ENCODE measurements at places on chromosomes 16 and 17.

GRCh38 chr17:28810437-28810836, 32.2 kb downstream of the FAM222B start:
- ATAC-seq, result no peak

GRCh38 chr16:83906683-83907082, 7.8 kb downstream of the MLYCD start:
- ATAC-seq, result no peak

- peak; percentile 47 for ATAC-seq
Measured at GRCh38 chr16:70770626-70771552, 30.1 kb downstream of the VAC14 start.

DNA sequence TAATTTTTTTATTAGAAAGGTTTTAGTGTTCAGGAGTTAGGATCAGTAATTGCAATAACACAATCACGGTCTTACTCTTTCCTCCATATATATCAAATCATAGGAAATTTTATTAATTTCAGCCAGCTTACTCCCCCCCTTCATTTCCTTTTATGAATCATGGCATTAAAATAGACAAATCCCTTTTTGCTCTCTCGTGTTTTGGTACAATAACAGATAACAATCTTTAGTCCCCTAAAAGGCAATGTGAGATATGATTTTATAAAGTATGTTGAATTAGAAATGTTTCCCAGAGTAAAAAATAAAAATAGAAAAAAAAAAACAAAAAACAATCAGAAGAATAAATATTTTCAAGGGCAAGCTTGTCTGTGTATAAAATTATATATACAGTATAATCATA, 42.6 kb upstream of the RHOT1 start:
- ATAC-seq, result no peak

DNA sequence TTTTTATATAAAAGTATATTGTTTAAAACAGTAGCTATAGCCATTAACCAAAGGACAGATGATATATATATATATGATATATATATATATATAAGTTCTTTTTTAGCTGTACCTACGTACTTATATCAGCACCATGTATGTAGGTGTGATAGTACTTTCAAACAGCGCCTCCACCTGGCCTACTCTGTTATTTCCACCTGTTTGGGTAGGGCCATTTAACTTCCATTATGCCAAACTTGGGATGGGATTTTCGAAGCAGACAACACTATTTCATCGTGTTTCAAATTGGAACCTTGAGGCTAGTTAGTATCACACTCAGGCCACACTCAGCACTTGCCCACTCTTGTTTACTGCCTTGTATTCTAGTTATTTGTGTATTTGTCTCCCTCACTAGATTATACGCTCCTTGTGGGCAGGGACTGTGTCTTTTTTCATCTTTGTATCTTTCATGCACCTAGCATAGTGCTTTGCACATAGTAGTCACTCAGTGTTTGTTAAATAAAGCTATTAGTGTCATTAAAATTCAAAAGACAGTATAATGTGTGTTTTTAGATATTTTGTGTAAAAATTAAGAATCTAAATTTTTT, 11.8 kb upstream of the CLTC start:
- no peak for ATAC-seq

DNA sequence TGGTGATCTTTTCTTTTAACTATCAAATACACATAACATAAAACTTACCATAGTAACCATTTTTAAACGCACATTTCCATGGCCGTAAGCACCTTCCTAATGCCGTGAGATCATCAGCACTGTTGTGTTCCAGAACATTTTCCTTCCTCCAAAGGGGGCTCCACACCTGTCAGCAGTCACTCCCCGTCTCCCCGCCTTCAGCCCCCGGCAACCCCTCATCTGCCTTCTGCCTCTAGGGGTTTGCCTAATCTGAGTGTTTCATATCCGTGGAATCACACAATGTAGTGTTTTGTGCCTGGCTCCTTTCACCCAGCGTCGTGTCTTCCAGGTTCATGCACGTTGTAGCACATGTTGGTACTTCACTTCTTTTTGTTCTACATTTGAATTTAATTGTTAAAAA, 350.1 kb upstream of the TNRC6C start:
- ATAC-seq, result no peak

GRCh38 chr17:78784352-78784751, 2.3 kb upstream of the CYTH1 start:
- no peak for ATAC-seq

DNA sequence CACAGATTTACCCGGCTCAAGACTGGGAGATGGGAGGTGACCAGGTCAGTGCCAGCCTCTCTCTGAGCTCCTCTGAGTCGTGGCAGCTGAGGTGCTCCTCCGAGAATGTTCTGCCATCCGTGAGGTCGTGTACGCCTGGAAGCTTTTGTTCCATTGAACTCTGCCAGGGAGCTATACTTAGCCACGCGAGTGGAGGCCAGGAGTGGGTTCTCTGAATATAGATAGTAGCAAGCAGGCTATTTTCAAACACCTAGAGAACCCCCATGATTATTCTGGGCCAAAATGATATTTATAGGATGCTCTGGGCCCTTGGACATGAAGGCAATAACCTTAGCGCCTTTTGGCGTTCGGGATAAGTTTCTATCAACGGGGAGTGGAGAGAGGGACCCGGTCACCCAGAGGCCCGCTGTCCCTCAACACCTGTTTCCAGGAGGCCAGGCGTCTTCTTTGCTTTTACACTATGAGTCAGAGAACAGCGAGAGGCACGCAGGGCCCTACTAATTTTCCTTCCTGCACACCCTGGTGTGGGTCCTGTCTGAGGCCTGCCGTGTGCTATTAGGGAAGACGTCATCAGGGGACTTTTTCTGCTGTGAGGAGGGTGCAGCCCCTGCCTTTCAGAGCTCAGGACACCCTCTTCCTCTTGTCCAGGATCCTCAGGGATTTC, 11.0 kb upstream of the MVD start:
- ATAC-seq, result peak; percentile 69

- peak; percentile 98 for ATAC-seq
Measured at GRCh38 chr17:48841395-48841831, 10.6 kb downstream of the CALCOCO2 start.

DNA sequence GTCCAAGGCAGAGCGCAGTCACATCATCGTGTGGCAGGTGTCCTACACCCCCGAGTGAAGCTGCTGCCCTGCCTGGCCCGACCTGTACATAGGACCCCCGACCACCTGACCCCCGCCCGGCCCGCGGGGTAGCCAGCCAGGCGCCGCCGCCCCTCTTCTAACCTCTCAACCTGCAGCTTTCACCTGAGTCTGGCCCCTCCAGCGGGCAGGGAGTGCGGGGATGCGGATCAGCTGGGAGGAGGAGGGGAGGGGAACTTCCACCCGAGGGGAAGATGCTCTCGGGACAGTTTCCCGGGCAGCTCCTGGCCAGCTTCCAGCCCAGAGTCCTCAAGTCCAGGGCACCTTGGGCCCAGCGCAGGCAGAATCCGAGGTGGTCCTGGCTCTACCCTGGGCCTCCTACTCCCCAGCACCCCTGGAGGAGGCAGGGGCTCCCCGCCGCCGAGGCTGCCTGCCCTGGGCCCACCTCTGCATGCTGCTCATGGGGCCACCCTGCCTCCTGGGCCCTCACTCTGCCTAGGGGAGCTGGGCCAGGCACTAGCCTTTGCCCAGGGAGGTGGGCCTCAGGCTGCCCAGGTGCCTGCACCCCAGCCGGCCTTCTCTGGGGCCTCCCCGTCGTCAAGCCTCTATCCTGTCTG, 2.5 kb downstream of the NME3 start:
- ATAC-seq, result no peak

- no peak for ATAC-seq
Measured at GRCh38 chr17:16484445-16485175, 7.4 kb downstream of the LRRC75A start.

DNA sequence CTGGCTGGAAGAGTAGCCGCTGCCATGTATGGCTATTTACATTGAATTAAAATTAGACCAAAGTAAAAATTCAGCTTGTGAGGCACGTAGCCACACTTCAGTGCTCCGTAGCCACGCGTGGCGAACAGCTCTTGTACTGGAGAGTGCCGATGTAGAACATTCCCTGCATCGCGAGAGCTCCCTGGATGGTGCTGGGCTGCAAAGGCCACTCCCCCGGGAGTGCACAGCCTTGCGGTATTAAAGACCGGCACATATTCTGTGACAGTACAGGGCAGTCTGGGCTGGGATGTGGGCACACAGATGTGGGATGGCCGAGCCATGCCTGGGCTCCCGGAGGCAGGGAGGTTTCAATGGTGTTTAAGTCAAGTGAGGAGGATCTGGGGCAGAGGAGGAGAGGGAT, 102.2 kb downstream of the CMIP start:
- ATAC-seq, result no peak

- no peak for ATAC-seq
Measured at GRCh38 chr16:55832773-55833691, at the start of gene CES1. TSS of gene CES1 (minus strand) at chr16:55833096. CDS start at chr16:55833055, 41 bp downstream.

DNA sequence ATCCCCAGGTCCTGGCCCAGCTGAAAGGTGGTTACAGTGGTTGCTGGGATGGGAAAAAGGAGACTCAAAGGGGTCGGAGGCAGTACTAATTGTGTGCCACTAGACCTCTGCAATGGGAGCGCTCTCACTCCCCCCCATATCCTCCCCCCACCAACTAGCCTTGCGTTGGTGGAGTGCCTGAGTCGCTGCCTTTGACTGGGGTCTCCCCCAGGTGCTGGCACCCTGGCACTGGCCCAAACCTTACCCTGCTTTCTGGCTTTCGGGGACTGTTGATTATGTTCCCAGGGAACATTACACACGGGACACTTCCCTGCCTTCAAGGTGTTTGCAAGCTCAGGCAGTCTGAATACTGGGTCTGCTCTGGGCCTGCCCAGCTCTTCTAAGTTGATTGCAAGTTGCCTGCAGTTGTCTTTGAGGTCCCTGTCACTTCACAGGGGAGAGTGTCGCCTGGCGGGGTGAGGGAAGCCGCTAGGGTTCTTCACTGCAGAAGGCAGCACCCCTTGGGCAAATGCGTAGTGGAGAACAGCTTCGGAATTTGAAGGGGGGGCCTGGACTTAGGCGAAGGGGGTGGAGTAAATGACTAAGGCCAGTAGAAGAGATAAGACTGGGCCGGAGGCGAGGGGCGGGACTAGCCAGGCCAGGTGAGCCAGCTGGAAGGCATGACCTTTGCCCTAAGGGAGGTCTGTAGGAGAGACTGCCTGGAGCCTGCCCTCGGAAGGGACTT, 98.0 kb downstream of the RAB11FIP4 start:
- ATAC-seq, result no peak

GRCh38 chr16:11047939-11048800, 103.8 kb downstream of the CLEC16A start:
- no peak for ATAC-seq

- no peak for ATAC-seq
Measured at GRCh38 chr17:13410874-13411273, 190.9 kb downstream of the HS3ST3A1 start.

DNA sequence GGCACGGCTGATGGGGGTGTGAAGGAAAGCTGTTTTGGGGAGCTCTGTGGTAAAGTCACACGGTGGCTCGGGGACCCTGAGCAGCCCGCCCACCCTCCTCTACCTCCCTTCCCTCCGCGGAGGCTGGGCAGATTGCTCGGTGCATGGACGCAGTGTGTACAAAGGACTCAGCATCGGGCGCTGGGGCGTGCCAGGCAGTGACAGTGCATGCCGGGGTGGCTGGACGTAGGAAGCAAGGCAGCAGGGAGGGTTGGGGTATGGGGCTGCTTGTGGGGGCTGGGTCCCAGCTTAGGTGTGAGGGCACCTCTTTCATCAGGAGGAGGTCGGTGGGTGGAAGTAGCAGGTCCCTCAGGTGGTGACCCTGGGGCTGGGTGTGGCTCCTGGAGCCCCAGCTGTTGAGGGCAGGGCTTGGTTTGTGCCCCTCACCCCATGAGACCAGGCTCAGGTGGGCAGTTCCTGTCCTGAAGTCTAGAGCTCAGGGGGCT, 159.9 kb upstream of the GSE1 start:
- no peak for ATAC-seq

GRCh38 chr17:37667039-37667438, 23.8 kb upstream of the DDX52 start:
- ATAC-seq, result no peak

DNA sequence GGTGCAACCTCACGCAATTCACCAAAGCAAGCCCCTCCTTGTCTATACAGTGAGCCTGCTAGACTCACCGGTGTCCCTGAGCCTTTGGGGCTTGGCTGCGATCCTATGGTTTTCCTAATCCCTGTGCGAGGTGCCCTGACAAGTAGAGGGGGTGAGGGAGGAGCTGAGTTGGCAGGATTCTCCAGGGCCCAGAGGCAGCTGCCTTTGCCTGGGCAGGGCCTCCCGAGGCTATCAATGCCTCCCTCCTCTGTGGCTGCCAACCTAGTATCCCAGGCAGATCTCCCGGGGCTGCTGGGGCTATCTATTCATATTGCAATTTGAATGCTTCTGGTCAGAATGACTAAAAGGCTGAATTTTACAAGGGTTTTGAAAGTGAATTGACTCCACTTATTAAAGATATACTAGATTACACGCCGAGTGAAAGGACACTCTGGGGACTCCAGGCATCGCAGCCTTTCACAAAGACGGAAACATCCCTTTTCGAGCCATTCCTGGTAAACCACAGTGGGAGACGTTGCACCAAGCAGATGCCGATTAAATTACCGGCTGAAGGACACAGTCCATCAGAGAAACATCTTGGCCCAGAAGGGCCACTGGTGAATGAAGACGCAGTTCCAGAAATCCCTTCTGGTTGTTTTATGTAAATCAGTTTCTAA, 11.3 kb upstream of the PITPNM3 start:
- no peak for ATAC-seq

DNA sequence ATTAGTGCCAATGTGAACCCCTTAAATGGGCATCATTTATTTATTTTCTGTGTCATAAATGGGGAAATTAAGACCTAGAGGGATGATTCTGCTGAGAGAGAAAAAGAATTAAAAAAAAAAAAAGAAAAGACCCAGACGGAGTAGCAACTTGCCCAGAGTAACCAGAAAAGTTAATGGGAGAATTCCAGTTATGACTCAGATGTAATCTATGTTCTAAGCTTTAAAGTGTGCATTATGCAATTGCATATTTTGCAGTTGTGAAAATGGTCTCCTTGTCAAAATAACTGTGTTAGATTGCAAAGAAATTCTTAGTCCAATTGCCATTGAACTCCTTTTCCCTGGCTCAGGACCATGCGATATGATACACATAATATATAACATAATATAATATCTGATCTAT, 38.6 kb upstream of the TBX2 start:
- ATAC-seq, result no peak

GRCh38 chr16:22013486-22013885, 5.6 kb downstream of the MOSMO start:
- ATAC-seq, result no peak

GRCh38 chr17:11925262-11926021, 71.8 kb downstream of the ZNF18 start:
- no peak for ATAC-seq

DNA sequence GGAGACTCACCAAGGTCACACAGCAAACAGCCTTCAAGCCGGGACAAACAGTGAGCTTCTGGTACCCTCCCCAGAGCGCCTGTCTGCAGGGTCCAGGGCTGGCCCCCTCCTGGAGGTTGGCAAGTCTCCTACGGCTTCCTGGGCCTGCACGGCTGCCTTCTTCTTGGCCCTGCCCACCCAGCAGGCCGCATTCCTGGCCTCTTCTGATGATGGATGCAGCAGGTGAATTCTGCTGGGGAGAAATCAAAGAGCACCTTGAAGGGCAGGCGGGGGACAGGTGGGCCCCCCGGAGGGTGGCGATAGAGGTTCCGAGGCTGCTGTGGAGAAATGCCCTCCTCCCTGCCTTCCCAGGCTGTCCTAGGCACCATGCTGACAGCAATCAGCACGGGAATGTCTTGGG, 3.8 kb upstream of the NOS2 start:
- no peak for ATAC-seq

GRCh38 chr16:89798832-89799370, 17.5 kb downstream of the FANCA start:
- no peak for ATAC-seq

GRCh38 chr16:67466581-67466980, 14.4 kb downstream of the ATP6V0D1 start:
- no peak for ATAC-seq

Measured in stimulated activated memory B cell treated with anti-CD40 and anti-IgM and Interleukin-4, amounts not matched to agents 10 μg/mL and 1 μg/mL and 100 μg/mL, for 72 hours (primary cell).